ENCODE measurements at places on chromosomes 2 and 18.

DNA sequence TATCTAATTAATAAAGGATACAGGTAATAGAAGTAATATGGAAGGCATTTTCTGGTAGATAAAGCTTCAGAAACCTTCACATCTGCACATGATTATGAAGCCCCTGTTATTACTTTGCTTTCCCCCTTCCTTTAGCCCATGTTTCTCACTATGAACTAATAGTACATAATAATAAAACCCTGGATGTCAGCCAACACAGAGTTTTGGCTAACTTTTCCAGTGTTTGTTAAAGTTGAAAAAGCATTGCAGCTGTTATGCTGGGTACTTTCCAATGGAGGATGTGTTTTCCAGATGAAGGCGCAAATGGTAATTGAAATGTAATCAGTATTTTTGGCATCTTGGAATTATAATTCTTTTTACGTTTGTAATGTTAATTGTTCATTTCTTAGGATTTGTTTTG, 43.5 kb downstream of the SPTBN1 start:
- peak; percentile 61 for DNase-seq

DNA sequence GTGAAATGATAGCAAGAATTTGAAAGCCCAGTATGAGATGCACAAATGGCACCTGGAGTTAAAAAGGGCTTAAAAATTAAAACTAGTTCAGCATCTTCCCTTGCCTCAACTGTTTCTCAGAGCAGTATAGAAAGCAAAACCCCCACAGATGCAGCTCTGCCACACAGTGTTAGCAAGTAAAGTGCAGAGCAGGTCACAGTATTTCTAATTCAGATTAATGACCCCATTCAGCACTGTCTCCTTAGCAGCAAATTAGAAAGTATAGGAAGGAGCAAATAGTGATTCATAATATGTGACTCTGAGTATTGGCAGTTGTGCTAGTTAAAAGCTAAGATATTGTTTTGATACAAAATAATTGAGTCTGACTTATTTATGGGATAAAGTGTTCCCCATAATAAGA, 73.8 kb upstream of the CCDC85A start:
- DNase-seq: no peak

DNA sequence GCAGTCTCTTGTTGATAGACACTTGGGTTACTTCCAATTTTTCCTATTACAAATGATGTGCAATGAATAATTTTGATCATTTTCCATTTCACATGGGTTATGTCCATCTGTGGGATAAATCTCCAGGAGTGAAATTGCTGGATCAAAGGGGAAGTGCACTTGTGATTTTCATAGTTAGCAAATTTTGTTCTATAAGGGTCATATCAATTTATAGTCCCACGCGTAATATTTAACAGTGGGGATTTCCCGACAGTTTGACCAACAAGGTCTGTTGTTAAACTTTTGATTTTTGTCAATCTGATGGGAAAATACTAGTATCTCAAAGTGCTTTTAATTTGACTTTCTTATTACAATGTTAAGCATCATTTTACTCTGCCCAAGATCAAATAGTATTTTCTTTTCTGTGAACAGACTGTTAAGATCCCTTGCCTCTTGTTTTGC, 8.3 kb downstream of the IL1B start:
- no peak for DNase-seq

- DNase-seq: no peak
These were observed 38.2 kb downstream of the LMAN2L start for GRCh38 chr2:96701636-96702035.
